Activated CD8-positive, alpha-beta memory T cell treated with anti-CD3 and anti-CD28 coated beads for 48 hours (primary cell): ENCODE measurements at places on chromosomes 7 and 10.

- no peak for DNase-seq
Measured at GRCh38 chr10:5814110-5815107, 1.2 kb upstream of the GDI2 start.

- peak; percentile 47 for DNase-seq
Measured at GRCh38 chr7:92835261-92835850, 1.0 kb downstream of the CDK6 start.

DNA sequence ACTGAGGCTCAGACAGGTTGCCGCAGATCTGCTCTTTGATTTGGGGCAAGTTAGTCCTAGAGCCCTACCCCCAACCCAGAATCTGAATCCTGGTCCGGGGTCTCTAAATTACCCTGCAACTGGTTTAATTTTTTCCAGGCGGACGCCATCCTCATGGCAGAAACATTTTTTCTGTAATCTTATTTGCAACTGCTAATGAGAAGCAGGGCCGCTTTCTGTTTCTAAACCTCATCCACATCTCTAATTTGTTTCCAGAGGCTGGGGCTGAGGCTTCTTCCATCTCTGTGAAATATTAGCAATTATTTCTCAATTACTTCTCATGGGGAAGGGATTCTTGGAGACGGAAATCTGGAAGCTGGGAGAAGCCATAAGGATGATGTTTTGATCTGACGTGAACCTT lies 261.6 kb downstream of the RPS24 start:
- DNase-seq, result no peak

DNA sequence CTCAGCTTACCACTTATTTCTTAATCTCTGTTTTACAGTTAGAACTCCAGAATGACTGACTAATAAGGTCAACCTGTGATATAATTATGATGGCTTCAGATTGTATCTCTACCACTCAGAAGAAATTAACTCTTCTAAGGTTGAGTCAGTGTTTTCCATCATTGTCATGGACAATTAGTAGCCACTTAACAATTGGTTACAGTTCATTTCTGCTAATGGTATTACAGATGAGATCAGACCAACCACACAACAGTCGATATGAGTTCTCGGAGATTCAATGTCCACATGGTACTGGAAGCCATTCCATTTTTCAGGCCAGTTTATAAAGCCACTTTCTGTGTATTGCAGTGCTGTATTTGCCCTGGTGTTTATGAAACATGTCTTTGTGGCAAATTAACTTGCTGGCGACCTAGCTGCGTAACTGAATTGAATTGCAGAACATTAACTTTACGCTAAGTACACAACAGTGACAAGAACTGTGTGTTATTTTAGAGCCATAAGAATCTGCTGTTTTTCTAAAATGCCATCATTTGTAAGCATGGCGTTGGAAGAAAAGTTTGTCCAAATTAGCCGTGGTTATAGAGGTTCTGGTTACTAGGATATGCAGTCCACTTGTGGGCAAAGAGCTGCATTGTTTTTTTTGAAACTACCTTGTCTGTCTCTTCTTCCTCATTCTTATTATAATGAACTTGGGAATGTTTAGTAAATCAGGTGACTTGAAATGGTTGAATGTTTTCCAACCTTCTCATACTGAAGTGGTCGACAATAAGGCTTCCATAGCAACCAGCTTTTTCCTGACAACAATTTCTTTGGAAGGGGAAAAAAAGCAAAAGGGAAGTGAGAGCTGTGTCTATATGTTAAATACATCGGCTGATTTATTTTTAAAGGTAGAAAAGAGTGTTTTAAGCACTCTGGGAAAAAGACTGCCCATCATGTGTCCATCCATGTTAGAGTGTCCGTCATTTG lies 76.4 kb downstream of the CELF2 start:
- DNase-seq, result no peak

DNA sequence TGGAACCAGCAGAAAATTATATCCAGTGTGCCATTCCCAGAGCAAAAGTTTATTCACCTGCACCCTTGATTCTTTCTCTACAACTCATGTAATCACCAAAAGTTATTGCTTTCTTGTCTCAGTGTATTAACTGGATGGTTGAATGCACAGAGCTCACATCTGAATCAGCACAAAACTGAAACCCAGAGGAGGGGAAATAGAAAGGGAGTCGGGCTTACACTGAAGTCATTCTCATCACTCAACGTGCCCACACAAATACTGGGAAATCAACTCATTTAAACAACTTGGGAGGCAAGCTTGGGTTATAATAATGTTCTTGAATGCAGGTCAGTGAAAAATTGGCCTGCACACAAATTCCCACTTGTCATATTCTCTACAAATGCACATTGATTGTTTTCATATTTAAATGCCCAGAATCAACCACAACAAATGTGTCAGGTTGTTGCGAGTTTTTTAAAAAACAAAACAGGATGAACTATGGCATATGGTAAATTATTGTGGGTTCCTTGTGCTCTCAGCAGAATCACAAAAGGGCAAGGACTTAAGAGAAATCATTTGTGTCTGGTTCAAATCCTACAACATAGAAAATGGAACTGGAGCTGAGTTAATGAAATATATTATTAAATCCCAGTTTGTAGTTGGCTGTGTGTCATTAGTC lies 125.9 kb upstream of the NOBOX start:
- DNase-seq, result no peak

GRCh38 chr7:42662862-42663261 lies 249.0 kb downstream of the C7orf25 start:
- DNase-seq, result no peak

DNA sequence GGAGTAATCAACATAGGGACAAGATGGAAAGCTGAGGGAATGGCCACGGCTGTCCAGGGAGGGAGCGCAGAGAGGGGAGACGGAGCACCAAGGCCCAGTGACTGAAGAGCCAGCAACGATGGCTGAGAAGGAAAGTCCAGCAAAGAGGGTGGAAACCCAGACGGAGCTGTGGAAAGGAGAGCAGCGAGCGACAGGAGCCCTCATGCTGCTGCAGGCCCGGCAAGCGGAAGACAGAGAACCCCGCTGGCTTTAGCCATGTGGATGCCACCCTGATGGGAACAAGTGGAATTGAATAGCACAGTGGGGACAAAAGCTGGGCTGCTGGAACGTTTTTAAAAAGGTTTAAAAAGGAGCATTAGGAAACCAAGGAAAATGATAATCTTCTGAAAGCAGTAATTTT lies 82.9 kb upstream of the DDC start:
- DNase-seq, result no peak

GRCh38 chr10:29647478-29647877 lies 12.7 kb upstream of the SVIL start:
- no peak for DNase-seq

- DNase-seq, result no peak
Measured at GRCh38 chr7:109479388-109479787, 909.7 kb downstream of the DNAJB9 start.

DNA sequence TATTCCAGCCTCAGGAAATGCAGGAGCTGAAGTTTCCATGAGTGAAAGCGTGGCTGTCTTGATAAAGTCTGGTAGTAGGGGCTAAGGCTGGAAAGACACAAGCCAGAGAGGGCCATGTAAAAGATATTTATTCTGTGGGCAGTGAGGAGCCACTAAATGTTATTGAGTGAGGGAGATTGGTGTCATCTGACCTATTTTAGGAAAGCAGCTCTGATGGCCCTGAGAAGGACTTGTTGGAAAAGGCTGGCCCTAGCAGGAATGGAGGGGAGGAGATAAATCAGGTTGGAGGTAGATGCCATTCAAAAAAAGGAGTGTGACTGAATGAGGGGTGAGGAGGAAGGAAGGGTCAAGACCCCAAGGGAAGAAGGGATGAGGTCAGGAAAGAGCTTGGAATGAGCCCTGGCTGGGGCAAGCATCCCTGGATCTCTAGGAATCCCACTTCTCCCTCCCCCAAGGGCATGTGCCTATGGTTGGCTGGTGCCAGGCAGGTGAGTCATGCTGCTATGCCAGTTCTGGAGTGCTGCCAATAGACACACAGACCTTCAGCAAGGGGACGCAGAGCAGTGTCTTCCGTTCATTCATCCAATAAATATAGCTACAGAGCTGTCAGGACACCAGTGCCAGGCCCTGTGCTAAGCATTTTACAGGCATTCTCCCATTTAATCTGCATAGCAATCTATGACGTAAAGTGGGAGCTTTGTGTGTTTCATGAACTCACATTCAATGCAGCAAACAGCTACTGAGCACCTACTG lies 2.0 kb downstream of the ANKRD2 start:
- no peak for DNase-seq

GRCh38 chr10:111686796-111687195 lies 496.8 kb downstream of the GPAM start:
- no peak for DNase-seq

- DNase-seq, result no peak
Measured at GRCh38 chr10:60399328-60399727, 9.7 kb upstream of the ANK3 start.

- no peak for DNase-seq
Measured at GRCh38 chr10:42979721-42980467, 97.0 kb upstream of the RET start.

DNA sequence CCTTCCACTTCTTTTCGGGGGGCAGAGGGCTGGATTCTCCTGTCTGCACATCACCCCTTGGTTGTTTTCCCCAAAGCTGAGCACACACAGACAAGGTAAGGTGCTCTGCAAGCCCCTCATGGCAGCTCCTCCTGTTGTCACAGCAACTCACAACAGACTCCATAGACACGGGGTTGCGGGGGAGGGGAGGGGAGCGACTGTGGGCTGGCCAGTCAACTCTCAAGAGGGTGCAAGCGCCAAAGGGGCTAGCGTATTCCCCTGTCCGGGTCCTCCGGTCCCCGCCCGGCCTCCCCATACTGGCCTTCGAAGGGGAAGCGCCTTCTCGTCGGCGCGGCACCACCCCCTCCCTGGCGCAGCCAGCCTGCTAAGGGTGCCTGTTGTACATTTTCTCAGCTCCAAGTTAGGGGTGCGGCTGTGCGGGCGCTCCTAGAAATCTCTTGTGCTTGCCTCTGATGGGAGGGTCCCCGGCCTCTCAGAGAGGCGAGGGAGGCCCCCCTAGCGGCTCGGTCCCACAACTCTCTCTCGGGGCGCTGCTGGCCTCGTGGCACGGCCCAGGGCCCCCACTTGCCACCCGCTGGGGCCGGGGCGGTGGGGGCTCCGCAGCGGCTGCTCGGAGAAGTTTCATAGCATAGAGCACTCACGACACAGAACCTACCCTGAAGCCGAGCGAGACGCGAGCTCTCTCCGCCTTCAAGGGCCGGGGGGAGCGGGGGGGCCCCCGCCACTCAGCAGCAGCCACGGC lies 498 bp downstream of the RHOBTB1 start:
- no peak for DNase-seq

DNA sequence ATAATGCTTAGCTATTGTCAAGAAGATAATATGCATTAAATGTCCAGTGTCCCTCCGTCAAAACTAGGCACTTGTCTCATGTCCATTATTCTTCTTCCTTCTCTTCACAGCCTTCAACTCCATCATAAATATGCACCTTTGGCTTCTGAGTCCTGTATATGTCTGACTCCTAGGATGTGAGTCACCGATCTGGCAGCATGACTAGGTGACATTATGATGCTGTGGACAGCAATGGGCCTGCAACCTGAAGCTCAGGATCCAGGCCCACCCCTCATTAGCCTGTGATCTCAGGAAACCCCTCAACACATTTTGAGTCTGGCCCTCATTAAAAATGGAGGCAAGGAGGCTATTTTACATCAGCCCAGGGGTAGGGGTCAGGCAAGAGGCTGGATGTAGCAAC lies 362.5 kb upstream of the ZMIZ1 start:
- DNase-seq, result no peak

DNA sequence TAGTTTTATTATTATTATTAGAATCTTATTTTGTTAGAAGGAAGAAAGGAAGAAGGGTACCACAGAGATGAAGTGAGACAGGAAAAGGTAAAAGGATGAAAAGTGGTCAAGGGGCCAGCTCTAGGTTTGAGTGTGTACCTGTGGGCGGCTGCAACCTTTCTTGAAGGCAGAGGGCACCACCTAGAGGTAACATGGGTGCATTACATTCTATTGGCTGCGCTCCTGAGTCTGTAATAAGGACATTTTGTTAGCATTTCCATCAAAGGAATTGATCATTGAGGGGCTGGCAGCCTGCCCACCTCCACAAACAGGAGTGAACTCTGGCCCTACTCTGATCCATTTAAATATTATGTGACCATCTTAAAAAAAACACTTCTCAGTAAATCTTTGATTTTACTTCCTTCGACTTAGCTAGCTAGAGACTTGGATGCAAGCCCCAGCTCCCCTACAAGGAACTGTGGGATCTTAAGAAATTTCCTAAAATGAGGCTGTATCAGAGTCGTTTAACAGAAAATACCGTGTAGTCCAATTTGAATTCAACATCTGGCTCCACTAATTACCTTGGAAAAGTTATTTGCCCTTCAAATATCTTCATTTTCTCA lies 610.4 kb downstream of the IPMK start:
- no peak for DNase-seq

GRCh38 chr7:33418251-33418701 lies 288.9 kb downstream of the BBS9 start:
- DNase-seq, result no peak

DNA sequence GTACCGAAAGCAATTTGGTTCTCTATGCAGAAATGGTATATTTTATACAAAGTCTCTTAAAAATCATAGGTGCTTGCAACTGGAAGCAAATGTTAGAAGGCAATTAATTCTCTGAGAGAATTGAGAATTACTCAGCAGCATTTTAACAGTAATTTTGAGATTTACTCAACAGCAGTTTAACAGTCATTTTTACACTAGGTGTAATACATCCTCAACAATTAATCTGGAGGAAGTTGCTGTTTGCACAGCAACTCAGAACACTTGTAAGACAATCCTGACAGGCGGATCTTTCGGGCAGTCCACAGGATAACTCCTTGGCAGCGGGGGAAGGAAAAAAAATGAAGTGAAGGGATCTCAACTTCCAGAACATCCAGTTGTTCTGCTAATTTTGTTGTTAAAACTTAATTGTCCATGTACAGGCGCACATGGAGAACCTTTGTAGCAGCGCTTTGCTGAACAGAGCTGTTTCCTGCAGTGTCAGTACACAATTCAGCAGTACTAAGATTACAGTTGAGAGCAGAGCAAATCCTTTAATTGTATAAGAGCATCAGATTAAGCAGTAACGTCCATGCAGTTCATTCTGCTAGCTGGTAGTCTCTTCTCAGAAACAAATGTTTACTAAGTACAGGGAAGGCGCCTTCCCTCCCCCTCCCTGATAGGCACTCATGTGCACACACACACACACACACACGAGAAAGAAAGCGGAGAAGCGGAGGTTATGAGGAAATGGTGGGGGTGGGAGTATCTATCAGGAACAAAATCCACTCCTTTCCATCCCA lies 43.8 kb downstream of the ENO4 start:
- no peak for DNase-seq
